Psoas muscle (tissue), 8 donors: ENCODE measurements at places on chromosomes 3 and 15.

DNA sequence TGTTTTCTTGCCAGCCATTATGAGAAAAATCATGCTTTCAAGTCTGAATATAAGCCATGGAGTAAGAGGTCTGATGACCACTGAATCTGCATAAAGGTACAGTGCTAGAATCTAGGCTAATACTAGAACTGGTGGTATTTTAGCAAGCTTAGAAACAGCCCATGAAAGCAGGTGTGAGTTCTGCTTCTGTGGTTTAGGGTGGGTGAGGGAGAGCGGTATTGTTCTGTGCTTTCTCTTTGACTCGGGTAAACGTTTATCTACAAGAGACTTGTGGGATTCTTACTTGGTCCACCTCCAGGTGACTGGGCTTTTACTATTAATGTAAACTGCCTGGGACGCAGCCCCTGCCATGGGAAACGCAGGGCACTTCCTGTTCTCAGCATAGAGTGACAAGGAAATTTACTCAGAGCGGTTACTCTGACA is 55.2 kb downstream of the PGPEP1L start:
- H3K27me3 ChIP-seq: no peaks in the 10 kb centered on the region
- H3K4me1 ChIP-seq: peaks cover 63% of the 10 kb centered on the region
- no peak for DNase-seq
- H3K36me3 ChIP-seq: peaks cover 26% of the 10 kb centered on the region

DNA sequence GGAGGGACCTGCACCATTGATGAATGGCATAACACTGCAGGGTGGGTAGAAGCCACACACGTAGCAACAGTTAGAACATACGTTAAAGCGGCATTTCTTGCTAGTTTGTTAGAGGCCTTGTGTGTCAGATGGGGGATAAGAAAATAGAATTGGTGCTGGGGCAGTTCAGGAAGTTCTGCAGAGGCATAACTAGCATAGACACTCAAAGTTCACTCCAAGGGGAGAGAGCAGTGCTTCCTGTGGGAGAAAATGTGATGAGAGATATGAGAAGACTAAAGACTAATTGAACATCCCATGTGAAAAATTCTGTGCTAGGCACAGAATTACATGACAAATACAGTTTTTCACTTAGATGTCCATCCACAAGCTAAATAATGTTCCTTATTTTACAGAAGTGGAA is 327.1 kb downstream of the ZNF621 start:
- no peaks in the 10 kb centered on the region for H3K4me1 ChIP-seq
- no peak overlapping the region for H3K4me3 ChIP-seq
- H3K27ac ChIP-seq: no peak overlapping the region
- no peaks in the 10 kb centered on the region for H3K36me3 ChIP-seq

DNA sequence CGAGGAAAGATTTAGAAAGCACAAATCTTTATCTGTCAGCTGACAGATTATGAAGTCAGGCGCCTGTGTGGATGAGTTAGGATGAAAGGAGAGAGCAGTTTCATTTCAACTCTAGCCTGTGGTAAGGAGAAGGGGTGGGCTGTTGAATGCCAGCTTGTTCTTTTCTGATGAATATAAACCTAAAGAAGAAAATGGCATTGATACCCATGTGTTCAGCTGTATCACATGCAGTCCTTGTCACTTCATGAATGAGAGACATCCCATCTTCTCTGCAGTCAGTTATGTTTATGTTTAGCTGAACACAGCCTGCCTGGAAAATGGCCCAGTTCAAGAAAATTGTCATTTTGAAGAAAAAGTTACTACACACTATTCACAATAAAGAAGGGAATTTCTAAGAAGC is 345.7 kb upstream of the RBMS3 start:
- DNase-seq: no peak
- no peak overlapping the region for H3K27ac ChIP-seq
- H3K27me3 ChIP-seq: no peaks in the 10 kb centered on the region
- peaks cover 2% of the 10 kb centered on the region for H3K4me1 ChIP-seq

DNA sequence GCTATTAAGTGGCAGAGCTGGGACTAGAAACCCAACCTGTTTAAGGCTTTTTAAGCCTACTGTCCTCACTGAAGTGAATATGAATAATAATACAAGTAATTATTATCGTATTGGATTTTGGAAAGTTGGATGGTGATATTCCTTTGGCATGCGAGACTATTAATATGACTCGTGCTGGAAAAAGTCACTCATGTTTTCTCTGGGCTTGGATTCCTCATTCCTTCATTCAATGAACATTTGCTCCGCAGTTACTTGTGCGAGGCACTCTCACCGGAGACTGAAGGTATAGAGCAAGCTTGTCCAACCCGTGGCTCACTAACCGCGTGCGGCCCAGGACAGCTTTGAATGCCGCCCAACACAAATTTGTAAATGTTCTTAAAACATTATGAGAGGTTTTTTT is 694 bp downstream of the PLAAT1 start:
- no peaks in the 10 kb centered on the region for H3K36me3 ChIP-seq
- H3K4me3 ChIP-seq: peak overlapping the region; percentile 70
- no peak for DNase-seq
- peaks cover 22% of the 10 kb centered on the region for H3K4me1 ChIP-seq

- peaks cover 1% of the 10 kb centered on the region for H3K27me3 ChIP-seq
- no peaks in the 10 kb centered on the region for H3K36me3 ChIP-seq
- H3K4me3 ChIP-seq: no peak overlapping the region
- DNase-seq: no peak
These were observed 26.3 kb downstream of the COL6A6 start for GRCh38 chr3:130543322-130543721.

- H3K27ac ChIP-seq: no peak overlapping the region
- no peaks in the 10 kb centered on the region for H3K4me1 ChIP-seq
- no peak for DNase-seq
- no peaks in the 10 kb centered on the region for H3K36me3 ChIP-seq
- no peak overlapping the region for H3K4me3 ChIP-seq
These were observed 106.3 kb downstream of the PLD1 start for GRCh38 chr3:171704002-171704401.

DNA sequence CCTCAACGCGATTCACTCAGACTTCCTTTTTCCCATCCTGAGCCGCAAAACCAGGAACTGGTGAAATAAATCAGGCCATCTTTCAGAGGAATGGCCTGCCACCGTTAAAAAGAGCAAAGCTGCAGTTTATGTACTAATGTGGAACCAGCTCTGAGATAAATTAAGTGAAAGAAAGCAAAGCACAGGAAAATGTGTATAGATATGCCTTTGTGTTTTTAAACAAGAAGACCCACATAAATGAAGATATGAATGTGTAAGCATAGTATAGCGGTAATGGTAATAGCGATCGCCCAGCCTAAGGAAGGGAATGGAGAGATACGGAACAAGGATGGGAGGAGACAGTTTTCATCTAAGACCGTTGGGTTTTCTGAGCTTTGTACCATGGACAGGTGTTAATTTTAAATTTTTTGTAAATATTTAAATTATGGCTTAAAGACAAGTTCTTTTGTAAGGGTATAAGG is 30.8 kb upstream of the RPN1 start:
- no peaks in the 10 kb centered on the region for H3K27me3 ChIP-seq
- no peaks in the 10 kb centered on the region for H3K4me1 ChIP-seq
- peak overlapping the region; percentile 76 for H3K4me3 ChIP-seq
- H3K27ac ChIP-seq: peak overlapping the region; percentile 96
- no peaks in the 10 kb centered on the region for H3K36me3 ChIP-seq
- no peak for DNase-seq

- H3K27me3 ChIP-seq: no peaks in the 10 kb centered on the region
- no peak overlapping the region for H3K27ac ChIP-seq
- no peaks in the 10 kb centered on the region for H3K36me3 ChIP-seq
- H3K4me3 ChIP-seq: no peak overlapping the region
- no peaks in the 10 kb centered on the region for H3K4me1 ChIP-seq
These were observed 128.6 kb downstream of the DCLK3 start for GRCh38 chr3:36635731-36636130.

- H3K27ac ChIP-seq: no peak overlapping the region
- no peaks in the 10 kb centered on the region for H3K4me1 ChIP-seq
- no peaks in the 10 kb centered on the region for H3K36me3 ChIP-seq
- DNase-seq: no peak
- H3K4me3 ChIP-seq: no peak overlapping the region
- H3K27me3 ChIP-seq: no peaks in the 10 kb centered on the region
These were observed 129.2 kb upstream of the SUCLG2 start for GRCh38 chr3:67783281-67784250.

DNA sequence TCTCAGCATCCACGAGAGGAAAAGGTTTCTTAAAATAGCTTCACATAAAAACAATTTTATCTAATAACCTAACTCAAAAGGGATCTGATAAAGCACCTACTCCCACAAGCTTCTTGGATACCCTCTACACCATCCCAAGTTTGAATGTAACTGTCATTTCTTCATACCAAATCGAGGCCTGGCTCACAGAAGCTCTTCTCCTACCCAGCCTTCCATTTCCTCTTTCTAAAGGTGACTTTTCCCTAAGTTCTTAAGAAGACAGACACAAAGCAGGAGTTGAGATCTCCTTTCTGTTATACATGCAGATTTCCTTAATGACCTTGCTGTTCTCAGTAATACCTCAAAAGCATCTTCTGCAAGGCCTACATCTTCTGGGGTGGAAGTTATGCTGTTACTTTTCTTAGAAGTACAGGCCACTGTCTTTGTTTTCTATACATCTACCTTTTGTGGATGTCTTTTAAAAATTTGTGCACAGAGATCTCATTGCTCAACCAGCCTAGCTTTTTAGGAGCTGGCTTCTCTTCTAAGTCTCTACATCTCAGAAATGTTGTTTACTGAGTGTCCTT is 3.4 kb upstream of the LRRIQ4 start:
- H3K27ac ChIP-seq: no peak overlapping the region
- no peak overlapping the region for H3K4me3 ChIP-seq
- H3K27me3 ChIP-seq: no peaks in the 10 kb centered on the region
- no peaks in the 10 kb centered on the region for H3K36me3 ChIP-seq
- no peak for DNase-seq

DNA sequence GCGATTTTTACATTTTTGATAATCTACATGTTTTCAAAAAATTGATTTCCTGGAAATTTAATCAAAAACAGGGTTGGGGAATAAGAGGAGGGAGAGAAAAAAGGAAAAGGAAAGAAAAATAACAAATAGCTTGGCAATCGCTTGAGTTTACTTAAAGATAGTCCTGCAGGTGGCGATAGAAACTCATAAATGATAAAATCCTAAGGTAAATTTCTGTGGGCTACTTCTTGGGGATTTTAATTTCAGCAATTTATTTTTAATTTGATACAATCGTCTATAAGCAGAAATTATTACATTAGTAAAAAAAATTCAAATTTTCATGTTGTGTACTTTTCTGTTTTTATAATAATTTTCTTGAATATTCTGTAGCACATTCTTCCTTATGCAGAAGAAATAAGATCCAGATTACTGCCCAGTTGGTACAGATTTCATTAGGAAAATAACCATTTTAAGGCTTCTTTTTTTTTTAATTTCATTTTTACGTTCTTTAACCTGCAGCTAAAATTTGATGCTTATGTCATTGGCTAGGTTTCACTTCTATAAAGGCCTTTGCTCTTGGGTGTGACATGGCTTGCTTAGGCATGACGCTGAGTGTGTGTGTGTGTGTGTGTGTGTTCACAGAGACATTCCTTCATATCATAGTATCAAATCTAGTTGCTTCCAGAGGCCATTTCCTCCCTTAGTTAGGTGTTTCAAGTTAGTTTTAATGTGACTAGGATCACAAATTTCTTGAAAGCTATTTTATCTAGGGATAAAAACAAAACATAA is 181.8 kb downstream of the MCTP2 start:
- H3K4me3 ChIP-seq: no peak overlapping the region
- no peaks in the 10 kb centered on the region for H3K4me1 ChIP-seq
- no peak for DNase-seq
- H3K27me3 ChIP-seq: peaks cover 2% of the 10 kb centered on the region

- H3K27me3 ChIP-seq: no peaks in the 10 kb centered on the region
- no peak for DNase-seq
- H3K27ac ChIP-seq: no peak overlapping the region
- no peaks in the 10 kb centered on the region for H3K36me3 ChIP-seq
These were observed 15.5 kb downstream of the ETV5 start for GRCh38 chr3:186093271-186093900.

GRCh38 chr3:102577082-102577789 is 142.4 kb downstream of the ZPLD1 start:
- DNase-seq: no peak
- H3K4me3 ChIP-seq: no peak overlapping the region
- H3K4me1 ChIP-seq: no peaks in the 10 kb centered on the region
- H3K27me3 ChIP-seq: no peaks in the 10 kb centered on the region
- no peak overlapping the region for H3K27ac ChIP-seq
- no peaks in the 10 kb centered on the region for H3K36me3 ChIP-seq

DNA sequence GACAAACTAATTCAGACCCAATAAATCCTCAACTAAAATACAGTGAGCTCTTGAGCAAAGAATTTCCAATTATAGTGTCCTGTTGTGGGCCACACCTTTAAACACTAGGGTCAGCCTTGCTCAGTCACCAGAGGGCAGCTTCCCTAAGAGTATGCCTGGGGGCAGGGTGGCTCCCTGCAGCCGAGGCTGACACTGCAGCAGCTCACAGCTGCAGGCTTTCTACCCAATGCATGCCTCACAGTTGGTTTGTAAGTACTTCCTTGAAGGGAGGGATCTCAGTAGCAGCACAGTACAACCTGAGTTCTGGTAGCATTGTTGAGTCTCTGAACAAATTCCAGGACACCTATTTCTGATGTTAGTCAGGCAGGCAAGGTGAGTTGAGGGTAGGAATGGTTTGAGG is 335.6 kb downstream of the TUSC7 start:
- no peaks in the 10 kb centered on the region for H3K4me1 ChIP-seq
- no peaks in the 10 kb centered on the region for H3K36me3 ChIP-seq
